NCI-H1417 treated with DMSO at 0.1 percent for 48 hours (cell line): ENCODE measurements at places on chromosomes 3 and 15.

DNA sequence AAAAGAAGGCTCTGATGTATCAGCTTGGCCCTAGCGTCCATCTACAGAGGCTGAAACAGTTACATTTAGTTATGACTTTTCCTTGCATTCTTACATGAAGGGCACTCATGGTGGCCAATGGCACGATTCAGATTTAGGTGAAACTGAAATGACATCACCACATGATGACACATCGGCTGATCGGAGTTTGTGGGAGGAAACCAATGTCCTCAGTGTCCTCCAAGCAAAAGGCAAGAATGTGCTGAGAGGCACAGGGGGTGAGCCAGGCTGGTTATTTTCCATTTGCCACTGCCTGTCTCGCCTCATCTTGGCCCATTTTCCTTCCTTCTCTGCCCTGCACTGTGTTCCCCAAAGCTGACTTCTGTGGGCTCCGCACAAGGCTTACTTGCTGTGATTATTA, 34.4 kb downstream of the TARS3 start:
- no peak for DNase-seq

- no peak for DNase-seq
These were observed 148.6 kb downstream of the SHQ1 start for GRCh38 chr3:72699631-72700030.

DNA sequence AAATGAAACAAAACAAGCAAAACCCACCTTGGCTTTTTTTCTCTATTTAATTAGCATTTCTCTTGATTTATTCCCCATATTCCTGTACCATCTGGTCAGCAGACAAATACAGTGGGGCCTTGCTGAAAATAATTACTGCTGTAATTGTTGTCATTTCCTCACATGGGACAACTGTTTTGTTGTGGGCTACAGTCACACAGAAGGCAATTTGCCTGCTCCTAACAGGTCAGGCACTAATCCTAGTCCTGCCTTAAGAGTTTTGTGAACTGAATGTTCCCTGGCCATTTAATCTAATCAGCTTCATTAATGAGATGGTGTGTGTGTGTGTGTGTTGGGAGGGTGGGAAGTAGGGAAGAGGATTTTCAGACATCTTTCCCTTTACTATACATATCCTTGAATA, 11.6 kb downstream of the TRPC1 start:
- no peak for DNase-seq

DNA sequence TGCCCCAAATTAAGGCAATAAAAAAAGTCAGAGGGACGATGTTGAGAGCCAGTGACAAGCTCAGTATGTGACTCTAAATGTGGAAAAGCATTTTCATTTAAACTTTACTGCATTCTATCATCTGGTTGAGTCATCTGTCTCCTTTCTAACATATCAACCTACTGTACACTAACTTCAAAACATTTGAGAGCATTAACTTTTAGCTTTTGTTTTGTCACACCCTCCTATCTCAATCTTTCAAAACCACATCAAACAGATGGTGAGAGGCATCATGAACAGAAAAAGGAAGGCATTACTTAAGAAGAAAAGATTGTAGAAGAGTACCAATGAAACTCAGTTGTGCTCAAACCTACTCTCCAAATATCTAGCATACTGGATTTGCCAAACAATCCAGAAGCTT, 4.8 kb downstream of the LRRC58 start:
- DNase-seq, result no peak

- no peak for DNase-seq
These were observed 249.8 kb downstream of the EDEM1 start for GRCh38 chr3:5437296-5437782.

GRCh38 chr3:105253225-105253624, 113.5 kb upstream of the ALCAM start:
- no peak for DNase-seq
